Fibroblast of lung (primary cell): ENCODE measurements at places on chromosomes 2 and 18. TPM values are rescaled to one million over a fixed set of nuclear protein-coding genes. Genes with fewer than 3 reads are reported as not detected.

CPO gene
- under 0.01 TPM in 1 of 2 replicates, not detected in the other for total RNA-seq

IFIH1 gene
- 10.0 and 11.4 TPM in 2 replicates for total RNA-seq

TRIM43 gene
- not detected in 2 replicates for total RNA-seq

MC5R gene
- not detected in 2 replicates for total RNA-seq

STK25 gene
- 131 and 197 TPM in 2 replicates for total RNA-seq

GKN2 gene
- total RNA-seq: not detected in 2 replicates

IL36RN gene
- not detected in 2 replicates for total RNA-seq
